Stimulated activated CD8-positive, alpha-beta memory T cell treated with anti-CD3 and anti-CD28 coated beads, Interleukin-12 subunit alpha, Interleukin-12 subunit beta, amount 100 ng/mL, for 4 hours (primary cell): ENCODE measurements at places on chromosomes 1 and 21.

- no peak for DNase-seq
These were observed 1.5 kb downstream of the CACNA1E start for GRCh38 chr1:181484821-181485220.

GRCh38 chr1:212721388-212722247, 22.0 kb upstream of the BATF3 start:
- DNase-seq = no peak

GRCh38 chr1:12335815-12336214, 106.0 kb downstream of the VPS13D start:
- DNase-seq = no peak

DNA sequence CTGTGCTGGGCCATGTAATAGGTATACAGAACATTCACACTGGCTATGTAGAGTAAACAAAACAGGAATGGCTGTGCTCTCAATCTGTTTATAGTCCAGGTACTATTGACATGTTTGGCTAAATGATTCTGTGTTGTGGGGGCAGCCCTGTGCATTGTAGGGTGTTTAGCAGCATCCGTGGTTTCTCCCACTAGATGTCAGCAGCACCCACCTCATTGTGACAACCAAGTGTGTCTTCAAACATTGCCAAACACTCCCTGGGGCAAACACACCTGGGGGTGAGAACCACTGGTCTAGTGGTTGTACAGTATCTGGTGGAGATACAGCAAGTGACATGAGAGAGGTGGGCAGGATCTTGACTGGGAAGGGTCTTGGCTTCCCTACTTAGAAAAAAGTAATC, 80.4 kb upstream of the SPATA6 start:
- no peak for DNase-seq

DNA sequence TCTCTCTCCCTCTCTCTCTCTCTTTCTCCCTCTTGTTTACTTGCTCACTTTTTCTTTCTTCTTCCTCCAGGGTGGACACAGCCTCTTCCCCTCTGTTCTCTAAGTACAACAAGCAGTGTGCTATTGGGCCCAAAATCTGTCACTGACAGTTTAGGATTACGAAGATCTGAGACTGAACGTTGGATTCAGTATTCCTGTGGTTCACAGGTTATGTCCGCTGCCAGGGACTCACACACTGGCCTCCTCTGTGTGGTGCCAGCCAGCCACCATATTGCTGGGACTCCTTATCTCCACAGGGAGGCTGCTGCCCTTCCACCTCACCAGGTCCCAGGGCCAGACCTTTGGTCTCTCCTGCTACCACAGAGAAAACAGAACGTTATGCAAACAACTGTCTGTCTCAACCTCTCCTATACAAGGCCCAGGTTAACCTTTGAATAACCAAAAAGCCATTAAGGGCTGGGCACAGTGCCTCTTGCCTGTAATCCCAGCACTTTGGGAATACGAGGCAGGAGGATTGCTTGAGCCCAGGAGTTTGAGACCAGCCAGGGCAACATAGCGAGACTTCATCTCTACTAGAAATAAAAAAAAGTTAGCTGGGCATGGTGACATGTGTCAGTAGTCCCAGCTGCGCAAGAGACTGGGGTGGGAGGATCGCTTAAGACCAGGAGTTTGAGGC, 171.9 kb upstream of the RAB4A start:
- DNase-seq = no peak

DNA sequence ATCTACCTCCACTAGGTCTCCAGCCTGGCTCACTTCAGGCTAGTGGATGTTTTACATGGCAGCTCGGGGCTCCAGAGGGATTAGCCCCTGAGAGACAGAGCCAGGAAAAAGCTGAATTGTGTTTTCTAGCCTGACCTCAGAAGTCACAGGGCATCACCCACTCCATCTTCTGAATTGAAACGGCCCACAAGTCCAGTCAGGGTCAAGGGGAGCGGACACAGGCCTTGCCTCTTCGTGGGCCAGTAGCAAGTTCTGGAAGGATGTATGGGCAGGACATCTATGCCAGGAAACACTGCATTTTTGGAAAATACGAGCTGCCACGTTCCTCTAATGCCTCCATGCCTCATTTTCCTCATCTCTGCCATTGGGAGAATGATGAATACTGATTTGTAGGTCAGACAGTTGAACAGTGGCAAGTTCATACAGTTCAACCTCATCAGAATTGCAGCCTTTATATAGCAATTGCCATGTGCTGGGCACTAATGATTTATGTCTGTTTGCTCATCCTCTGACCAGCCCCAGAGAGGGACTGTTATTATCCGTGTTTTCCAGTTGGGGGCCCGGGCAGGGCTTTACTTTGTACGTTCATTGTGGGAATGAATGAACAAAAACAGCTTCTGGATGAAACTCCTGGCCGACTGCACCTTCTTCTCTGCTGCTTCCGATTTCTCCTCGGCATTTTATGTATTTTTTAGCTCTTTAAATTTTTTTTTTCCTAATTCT, 23.2 kb upstream of the PCBP3 start:
- no peak for DNase-seq

GRCh38 chr1:1434131-1434823, 1.2 kb upstream of the VWA1 start:
- no peak for DNase-seq

- no peak for DNase-seq
These were observed 173.9 kb downstream of the RWDD3 start for GRCh38 chr1:95407886-95408291.

GRCh38 chr1:165330483-165330882, 26.0 kb downstream of the LMX1A start:
- no peak for DNase-seq

DNA sequence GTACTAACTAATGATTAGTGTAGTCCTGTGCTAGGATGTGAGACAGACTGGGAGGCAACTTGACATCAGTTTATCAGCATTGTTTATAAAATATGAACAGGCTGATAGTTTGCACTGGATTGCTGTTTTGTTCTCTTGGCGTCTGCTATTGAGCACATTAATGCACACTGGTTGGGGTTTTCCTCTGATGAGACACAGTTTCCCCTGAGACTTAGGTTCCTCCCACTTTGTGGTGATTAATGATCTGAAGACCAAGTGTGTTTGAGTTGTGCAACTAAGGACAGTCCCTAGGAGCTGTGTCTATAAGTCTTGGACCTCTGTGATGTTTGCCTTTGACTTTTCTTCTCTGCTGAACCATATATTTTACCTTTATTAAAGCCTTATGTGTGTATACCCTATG, 1015.4 kb downstream of the AMY1C start:
- DNase-seq = no peak

DNA sequence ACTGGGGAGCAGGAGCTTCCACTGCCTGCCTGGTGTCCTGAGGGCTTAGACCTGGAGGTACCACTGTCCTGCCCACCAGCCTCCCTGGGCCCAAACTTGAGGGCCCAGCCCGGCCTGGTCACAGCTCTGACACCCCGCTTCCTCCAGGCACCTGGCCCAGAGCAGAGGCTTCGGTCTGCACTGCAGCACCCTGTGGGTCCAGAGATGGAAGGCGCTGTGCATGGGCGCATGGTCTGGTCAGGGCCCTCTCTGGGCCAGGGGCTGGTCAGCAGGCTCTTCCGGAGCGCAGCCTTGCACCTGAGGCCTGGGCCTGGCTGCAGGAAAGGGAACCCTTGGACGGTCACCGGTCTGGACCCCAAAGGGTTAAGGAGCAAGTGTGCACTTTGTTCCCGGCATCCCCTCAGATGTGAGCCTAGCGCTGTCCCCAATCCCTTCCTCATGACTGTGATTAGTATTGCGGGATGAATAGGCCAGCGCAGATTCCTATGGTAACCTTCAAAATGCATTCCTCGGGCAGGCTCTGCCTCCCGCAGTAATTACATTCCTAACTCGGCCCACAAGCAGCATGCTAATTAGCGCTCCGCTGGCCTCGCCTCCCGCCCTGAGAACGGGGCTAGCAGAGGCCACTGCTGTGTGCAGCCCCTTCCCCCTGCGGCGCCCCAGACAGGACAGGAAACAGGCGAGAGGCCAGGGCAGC, 36.3 kb downstream of the PRDM16 start:
- DNase-seq = no peak

GRCh38 chr1:85240643-85241042, 18.8 kb downstream of the C1orf52 start:
- DNase-seq = no peak

DNA sequence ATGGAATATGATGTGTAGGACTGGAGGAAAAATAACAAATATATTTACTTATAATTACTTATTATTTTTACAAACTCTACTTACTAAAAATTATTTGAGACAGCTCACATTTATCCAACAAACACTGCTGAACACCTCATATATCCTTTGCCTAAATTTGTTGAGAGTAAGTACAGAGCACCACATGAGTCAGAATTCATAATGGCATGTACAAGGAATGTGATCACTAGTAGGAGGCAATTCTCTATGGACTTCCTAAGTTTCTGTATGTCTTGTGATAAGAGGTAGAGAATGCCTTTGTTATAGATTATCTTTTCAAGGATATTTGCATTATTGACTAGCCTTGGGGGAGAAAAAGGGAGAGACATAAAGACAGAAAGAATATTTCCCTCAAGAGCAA, 8.2 kb upstream of the ST6GALNAC3 start:
- DNase-seq = no peak

DNA sequence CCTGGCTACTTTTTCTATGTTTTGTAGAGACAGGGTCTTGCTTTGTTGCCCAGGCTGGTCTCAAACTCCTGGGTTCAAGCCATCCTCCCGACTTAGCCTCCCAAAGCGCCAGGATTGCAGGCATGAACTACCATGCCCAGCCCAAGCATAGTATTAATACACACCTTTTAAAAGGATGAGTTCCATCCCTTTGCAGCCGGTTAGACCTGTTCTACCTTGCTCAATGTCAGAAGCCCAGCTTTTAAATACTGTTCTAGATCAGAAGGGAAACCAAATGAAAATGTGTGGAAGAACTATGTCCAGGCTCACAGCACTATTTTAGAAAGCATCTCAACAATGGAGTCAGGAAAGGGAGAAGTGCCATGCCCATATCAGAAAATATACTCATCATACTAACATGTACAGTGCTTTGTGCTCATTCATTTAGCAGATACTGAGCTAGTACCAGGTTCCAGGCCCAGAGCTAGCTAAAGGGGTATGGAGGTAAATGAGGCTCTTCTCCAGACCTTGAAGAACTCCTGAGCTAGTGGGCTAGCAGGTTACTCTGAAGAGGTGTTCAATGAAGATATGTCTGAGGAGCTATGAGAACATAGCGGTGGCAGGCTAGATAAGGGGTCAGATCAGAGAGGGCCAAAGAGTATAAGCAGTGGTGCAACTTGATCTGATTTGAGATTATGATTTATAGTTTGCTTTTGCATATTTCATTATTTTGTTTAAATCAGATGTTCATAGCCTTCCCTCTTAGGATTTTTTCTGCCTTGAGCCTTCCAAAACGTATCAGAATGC, 78.2 kb downstream of the RNF220 start:
- no peak for DNase-seq
